ENCODE measurements at places on chromosomes 2 and 18.
A peak's percentile ranks its signal among the peaks of the same experiment; 100 is the strongest.

- no peak for DNase-seq
These were observed 64.8 kb upstream of the RBM44 start for GRCh38 chr2:237733677-237734300.

DNA sequence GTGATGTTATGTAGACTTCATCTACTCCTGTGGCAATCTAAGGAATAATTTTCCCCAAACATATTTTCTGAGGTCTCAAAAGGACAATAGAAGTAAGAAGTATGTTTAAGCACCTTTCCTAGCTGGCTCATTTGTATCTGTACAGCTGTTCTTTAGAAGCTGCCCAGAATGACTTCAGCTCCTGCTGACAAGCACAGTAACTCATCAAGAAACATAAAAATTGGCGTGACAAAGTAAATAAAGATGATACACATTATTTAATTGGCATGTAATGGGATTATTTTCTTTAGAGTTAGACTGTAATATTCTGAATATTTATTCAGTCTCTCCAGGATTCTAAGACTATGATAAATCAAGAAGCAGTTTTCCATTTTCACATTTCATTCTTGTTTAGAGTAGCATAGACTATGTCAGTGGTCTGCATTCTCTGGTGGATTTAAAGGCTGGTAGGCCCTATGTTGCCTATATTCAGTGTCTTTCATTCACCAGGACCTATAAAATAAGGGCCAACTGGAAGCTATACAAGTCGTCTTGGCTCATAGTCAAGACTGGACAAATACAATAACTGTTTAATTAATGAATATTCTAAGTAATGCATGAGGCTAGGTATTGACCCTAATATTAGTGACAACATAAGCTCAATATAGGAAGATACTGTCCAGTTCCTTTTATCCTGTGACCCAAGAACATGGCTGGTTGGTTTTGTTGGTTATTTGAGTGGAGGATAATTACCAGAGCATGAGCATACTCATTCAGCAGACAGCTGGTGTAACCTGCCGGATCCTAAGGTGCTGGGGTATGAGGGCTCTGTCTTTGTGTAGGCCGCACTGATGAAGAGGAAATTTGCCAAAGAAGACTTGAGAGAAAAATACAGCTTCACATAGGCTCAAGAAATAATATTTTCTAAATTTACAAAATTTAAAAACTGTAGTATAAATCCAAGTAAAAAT lies 107.0 kb downstream of the PDE1A start:
- DNase-seq: no peak

GRCh38 chr2:84749442-84749841 lies 131.4 kb downstream of the TRABD2A start:
- DNase-seq: no peak

DNA sequence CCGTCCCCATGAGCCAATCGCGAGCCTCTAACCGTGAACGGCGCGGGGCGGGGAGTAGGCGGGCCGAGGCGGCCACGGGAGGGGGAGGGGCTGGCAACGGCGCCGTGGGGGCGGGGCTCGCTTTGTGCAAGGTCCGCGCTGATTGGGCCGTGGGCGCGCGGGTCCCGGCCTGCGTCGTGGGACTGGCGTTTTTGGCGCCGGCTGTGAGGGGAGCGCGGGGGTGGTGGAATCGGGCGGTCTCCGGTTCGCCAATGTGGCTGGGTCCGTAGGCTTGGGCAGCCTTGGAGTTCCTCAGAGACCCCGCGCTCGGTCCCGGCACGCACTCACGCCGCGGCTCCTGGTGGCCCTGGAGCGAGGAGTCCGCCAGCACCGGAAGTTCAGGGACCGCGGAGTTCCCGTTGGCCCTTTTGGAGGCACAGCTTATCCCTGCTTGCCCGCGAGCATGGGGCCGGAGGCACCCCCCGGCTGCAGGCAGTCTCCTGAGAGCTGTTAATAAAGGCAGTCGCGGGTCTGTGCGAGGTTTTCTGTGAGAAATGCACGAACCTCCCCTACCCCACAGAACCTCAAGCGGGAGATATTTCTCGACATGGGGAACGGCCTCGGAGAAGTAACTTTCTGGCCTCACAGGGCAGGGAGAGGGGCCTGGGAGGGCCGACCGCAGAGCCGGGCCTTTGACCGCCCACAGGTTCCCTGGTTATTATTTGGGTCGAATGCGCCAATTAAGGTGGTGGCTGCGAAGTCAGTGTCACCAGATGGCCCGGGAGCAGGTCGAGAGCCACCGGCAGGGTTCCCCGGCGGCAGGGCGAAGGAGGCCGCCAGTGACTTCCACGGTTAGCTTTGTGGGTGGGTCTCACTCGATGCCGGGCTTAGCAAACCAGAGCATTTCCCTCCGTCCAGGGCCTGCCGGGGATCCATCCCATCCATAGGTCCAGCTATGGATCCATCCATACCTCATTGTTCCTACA lies 574 bp upstream of the NCL start:
- no peak for DNase-seq

DNA sequence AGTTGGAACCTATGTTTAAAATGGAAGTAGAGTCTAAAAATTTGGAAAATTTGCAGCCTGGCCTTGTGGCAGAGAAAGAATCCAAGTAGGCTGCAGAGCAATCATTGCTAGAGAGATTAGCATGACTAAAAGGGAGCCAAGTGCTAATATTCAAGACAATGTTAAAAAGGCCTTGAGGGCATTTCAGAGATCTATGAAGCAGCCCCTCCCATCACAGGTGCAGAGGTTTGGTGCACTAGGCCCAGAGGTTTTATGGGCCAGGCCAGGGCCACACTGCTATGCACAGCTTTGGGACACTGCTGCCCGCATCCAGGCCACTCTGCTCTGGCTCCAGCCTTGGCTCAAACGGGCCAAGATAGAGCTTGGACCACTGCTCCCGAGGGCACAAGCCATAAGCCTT lies 6.7 kb upstream of the IL1A start:
- DNase-seq: no peak

- peak; percentile 63 for DNase-seq
These were observed 66.8 kb downstream of the XDH start for GRCh38 chr2:31347750-31348149.

DNA sequence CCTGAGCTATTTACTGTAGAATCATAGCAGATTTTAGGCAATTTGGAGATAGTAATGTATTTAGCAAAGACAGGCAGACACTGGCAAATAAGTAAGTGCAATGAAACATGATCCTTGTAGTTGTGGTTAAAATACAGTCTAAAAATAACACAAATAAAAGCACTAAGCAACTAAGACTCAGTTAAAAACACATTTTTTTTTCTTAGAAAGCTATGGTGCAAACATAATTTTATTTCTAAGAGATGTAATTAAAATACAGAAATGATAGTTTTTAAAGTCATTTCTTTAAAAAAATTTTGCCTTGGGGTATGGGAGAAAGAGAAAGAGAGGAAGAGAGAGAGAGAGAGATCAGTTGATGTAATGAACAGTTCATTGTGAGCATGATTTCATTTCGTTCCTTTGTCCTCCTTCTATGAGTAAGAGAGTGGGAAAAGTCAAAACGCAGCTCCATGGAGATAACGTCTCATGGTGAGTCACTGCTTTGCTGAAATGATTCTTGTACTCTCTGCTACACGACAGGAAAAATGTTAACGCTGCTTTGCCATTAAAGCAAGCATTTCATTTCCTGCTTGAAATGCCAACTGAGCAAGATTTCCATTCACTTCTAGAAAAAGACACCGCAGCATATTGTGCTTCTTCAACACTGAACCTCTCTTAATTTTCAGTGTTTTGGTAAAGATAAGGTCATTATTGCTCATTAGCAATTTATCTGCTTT lies 61.3 kb upstream of the PGAP1 start:
- DNase-seq: peak; percentile 97

DNA sequence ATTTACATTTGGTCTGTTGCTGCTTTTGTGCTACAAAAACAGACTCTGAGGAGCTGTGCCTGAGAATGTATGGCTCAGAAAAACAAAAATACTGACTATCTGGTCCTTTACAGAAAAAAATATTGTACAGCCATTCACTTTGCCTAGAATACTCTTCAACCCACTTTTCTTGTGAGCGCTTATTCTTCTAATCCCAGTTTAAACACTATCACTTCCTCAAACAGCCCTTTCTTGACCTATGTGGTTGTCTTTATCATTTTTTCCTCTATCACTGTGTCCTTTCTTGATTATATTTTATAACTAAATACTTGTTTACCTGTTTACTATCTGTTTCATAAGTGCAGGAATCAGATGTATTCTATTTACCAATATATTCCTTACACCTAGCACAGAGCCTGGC lies 33.5 kb downstream of the CUL3 start:
- DNase-seq: no peak

DNA sequence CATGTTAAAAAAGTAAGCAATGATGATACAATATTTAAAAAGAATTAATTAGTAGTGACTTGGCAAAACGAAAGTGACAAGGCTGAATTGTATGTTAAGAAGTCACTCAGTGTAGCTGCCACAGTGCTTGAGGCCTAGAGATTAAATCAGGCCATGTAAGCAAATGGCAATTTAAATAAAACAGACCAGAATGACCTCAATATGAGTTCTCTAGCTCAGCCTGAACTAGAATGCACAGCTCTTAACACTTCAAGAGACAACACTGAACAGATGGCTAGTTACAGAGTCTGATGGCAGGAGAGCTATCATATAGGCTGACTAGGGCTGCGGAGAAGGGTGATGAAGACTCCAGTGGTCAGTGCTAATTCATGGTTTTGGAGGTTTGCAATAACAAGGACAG lies 117.9 kb upstream of the ZBTB14 start:
- no peak for DNase-seq

GRCh38 chr2:224847381-224847780 lies 131.2 kb upstream of the CCDC195 start:
- no peak for DNase-seq

DNA sequence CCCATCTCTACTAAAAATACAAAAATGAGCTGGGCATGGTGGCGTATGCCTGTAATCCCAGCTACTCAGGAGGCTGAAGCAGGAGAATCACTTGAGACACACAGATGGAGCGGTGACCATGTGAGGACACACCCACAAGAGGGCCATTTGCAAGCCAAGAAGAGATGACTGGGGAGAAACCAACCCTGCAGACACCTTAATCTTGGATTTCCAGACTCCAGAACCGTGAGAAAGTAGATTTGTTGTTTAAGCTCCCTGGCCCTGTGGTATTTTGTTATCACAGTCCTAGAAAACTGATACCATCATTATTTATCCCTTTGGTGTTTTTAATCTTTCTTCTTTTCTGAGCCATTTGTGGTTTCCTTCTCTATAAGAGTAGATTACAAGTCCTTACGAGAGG lies 88.6 kb upstream of the ID2 start:
- no peak for DNase-seq

DNA sequence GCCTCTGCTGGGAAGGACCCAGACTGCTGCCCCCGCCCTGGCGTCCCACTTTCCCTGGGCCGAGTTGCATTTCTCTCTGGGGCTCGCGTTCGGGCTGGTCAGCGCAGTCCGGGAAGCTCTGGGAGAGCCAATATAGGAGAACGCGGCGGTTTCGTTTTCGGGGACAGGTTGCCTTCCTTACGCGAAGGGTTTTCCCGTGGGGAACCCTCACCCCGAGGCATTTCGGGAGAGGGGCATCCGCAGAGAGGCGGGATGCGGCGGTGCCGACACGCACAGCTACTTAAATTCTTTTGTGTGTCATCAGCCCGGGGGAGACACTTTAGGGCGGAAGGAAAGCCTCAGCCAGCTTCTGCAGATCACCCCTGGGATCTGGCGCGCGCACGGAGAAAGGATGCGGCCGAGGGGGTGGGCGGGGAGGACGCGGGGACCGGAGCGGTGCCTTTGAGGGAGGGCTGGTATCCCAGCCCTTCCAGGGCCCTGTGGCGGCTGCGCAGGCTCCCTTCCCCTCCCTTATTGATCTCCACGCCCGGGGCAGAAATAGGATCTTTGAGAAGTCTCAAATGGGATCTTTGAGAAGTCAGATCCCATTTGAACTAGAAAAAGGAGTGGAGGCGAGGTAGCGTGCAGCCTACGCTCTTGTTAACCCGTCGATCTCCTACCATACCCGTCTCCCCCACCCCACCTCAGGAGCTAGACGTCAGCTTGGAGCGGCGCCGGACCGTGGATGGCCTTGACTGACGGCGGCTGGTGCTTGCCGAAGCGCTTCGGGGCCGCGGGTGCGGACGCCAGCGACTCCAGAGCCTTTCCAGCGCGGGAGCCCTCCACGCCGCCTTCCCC lies 1.2 kb downstream of the GATA6 start:
- peak; percentile 22 for DNase-seq

GRCh38 chr2:105865222-105865913 lies 120.7 kb downstream of the NCK2 start:
- DNase-seq: no peak

- DNase-seq: no peak
These were observed 40.0 kb downstream of the NPPC start for GRCh38 chr2:231886071-231886681.

GRCh38 chr2:190838492-190838910 lies 42.1 kb upstream of the GLS start:
- peak; percentile 85 for DNase-seq

- DNase-seq: no peak
These were observed 80.2 kb upstream of the ZC3H15 start for GRCh38 chr2:186405842-186406241.
